CD4-positive, alpha-beta T cell (primary cell): ENCODE measurements at places on chromosomes 3 and 15.

- H3K27ac ChIP-seq, result no peak overlapping the region
- DNase-seq, result no peak
- no peak overlapping the region for H3K4me3 ChIP-seq
Measured at GRCh38 chr3:135090020-135090717, 295.1 kb downstream of the EPHB1 start.

DNA sequence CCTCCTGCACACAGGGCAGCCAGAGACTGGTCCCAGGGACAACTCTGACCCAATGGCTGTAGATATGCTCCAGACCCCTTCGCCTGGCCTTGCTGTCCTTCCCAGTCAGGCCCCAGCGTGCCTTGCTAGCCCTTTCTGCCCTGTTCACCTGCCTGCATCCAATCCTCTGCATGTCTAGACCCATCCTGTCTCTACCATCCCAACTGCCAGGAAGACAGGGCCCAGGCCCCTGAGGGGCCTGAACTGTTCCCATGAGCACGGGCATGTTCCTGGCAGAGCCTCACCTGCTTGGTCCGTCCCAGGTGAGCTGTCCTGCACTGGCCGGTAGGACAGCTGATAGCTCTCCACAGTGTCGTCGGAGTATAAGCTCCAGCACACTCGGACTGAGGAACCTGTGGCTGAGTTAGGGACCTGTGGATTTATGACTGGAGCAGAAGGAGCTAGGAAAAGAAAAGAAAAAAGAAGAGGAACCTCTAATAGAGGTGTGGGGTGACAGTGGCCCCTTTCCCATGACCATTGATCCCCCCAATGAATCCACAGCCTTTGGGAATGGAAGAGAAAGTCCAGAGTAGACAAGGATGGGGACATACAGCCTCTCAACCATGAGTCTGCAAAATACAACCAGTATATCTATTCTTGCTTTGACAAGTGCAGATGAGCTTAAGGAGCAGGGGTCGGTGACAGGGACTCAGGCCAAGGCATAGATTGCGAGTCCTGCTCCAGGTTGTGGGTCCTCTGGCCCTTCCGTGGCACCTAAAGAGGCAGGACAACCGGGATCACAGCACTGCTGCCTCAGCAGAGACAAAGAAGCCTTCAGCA, 33.9 kb downstream of the FSD2 start:
- DNase-seq, result no peak
- no peaks in the 10 kb centered on the region for H3K4me1 ChIP-seq
- H3K27me3 ChIP-seq, result no peaks in the 10 kb centered on the region
- H3K27ac ChIP-seq, result no peak overlapping the region
- no peak overlapping the region for H3K4me3 ChIP-seq
- peaks cover 4% of the 10 kb centered on the region for H3K36me3 ChIP-seq

DNA sequence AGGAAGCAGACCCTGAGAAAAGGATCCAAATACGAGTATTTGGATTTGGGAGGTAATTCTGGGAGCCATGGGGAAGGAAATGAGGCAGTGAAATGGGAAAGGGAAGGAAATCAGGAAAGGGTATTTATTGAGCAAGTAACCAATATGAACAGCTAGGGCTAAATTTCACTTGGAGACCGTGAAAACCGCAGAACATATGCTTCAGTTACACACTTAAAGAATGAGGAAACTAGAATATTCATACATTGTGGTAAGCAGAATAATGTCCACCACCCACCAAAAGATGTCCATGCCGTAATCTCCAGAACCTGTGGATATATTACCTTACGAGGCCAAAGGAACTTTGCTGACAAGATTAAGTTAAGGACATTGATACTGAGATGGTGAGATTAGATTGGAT, 63.3 kb downstream of the LRRN1 start:
- no peak overlapping the region for H3K27ac ChIP-seq
- H3K4me3 ChIP-seq, result no peak overlapping the region
- H3K27me3 ChIP-seq, result no peaks in the 10 kb centered on the region
- no peak for DNase-seq

DNA sequence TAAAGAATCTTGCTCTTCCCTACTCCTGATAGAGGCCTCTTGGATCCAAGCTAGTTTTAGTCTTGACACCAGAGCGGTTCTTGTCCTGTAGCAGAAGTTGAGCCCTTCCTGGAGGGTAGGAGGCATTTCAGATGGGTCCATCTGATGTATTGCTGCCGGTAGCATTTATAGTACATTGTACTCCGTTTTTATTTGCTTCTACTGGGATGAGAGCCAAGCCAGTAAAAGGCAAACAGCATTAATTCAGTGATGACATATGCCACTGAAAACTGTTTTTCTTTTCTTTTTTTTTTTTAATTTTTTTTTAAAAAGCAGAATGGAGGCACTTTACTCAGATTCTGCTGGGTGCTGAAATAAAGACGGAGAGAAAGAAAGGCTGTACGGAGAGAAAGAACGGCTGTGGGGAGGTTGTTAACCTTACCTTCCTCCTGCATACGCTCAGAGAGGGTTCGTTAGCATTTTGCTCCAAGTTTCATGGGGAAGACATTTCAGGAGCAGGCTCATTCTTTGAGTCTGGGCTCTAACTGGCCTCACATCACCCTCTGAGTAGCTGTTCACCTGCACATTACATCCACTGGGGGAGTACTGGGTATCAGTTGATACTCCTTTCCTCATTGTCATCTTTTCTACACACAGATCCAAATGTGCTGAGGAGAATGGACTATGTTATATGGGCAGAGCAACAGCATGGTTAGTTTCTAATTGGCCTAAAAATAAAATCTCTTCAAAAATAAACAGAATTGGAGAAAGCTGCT, 161.5 kb downstream of the FEZF2 start:
- no peaks in the 10 kb centered on the region for H3K4me1 ChIP-seq
- no peak overlapping the region for H3K27ac ChIP-seq
- no peak for DNase-seq
- H3K4me3 ChIP-seq, result no peak overlapping the region

- H3K27me3 ChIP-seq, result no peaks in the 10 kb centered on the region
- no peak overlapping the region for H3K27ac ChIP-seq
- no peaks in the 10 kb centered on the region for H3K4me1 ChIP-seq
- H3K4me3 ChIP-seq, result no peak overlapping the region
Measured at GRCh38 chr15:31503758-31504461, 177.3 kb downstream of the KLF13 start.

DNA sequence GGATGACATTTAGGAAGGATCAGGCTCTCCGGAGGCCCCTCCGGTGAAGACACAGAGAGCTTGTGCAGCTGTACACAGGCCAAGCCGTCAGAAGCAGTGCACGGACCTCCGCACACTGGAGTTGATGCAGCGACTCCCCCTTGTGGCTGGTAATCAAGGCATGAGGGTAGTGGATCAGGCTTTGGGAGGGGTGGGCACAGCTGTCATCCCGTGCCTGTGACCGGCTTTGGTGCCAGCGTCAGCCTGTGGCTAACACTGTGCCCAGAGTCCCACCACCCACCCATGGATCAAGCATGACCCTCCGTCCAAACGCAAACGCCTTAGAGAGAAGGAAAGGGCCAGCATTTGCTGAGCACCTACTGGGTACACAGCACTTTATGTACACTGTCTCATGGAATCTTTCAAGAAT, 8.2 kb upstream of the GRIP2 start:
- no peaks in the 10 kb centered on the region for H3K4me1 ChIP-seq
- peaks cover 2% of the 10 kb centered on the region for H3K27me3 ChIP-seq
- no peaks in the 10 kb centered on the region for H3K36me3 ChIP-seq

DNA sequence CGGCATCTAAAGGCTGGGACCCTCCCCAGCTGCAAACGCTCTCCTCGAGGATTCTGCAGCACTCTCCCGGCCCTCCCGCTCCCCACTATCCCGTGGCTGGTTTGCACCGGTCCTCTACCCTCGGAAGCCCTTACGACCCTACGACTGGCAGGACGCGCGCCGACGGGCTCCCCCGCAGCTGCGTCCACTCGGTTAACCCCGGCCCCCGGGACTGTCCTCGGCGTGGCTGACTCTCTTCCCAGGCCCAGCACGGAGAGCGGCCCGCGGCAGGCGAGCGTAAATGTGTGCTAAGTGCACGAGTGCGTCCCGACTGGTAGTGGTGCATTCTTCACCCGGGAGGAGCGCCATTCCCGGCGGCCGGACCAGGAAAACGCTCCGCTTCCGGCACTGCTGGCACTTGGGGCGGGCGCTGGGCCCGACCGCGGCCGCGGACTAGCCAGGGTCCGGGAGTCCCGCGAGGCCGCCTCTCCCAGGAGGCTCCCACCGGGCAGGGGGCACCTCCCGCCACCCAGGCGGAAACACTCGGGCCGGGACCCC, 508 bp downstream of the GORASP1 start:
- H3K36me3 ChIP-seq, result peaks cover 6% of the 10 kb centered on the region
- peak overlapping the region; percentile 96 for H3K4me3 ChIP-seq
- H3K4me1 ChIP-seq, result peaks cover 56% of the 10 kb centered on the region
- DNase-seq, result no peak
